ENCODE measurements at places on chromosomes 6 and 20.
A peak's percentile ranks its signal among the peaks of the same experiment; 100 is the strongest.

- no peaks in the 10 kb centered on the region for H3K36me3 ChIP-seq
- H3K27me3 ChIP-seq: no peaks in the 10 kb centered on the region
- no peak for DNase-seq
- no peak overlapping the region for H3K27ac ChIP-seq
- H3K4me1 ChIP-seq: no peaks in the 10 kb centered on the region
These were observed 52.0 kb upstream of the THEMIS start for GRCh38 chr6:127952831-127953230.

GRCh38 chr6:44192428-44193041 lies 24.2 kb upstream of the MYMX start:
- H3K27ac ChIP-seq: no peak overlapping the region
- no peaks in the 10 kb centered on the region for H3K27me3 ChIP-seq
- DNase-seq: no peak
- no peak overlapping the region for H3K4me3 ChIP-seq
- no peaks in the 10 kb centered on the region for H3K4me1 ChIP-seq
- no peaks in the 10 kb centered on the region for H3K36me3 ChIP-seq

DNA sequence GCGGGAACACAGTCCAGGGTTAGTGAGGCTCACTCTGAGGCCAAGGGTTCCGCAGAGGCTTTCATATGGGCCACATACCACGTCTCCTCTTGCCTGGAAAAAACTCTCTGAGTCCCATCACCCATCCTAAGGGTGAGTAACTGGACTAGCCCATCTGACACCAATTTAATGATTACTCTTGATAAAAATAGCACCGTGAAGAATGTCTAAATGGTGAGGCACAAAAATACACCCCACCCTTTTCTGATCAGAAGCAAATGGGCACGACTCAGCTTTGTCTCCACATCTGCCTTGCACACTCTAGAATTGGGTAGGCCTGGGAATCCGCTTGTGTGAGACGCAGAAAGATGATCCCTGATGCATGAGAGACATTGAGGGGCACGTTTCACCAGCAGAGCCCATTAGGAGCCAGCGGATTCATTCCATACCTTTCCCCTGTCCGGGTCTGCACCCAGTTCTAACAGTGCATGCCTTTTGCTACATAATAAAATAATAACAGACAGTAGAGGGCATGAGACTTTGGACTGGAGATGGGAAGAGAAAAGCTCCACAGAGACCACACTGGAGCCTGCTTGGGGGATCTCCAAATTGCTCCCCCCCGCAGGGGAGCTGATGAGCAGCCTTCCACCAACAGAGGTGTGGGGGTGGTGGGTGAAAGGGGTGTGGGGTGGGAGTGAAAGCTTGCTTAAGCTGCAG lies 110.0 kb upstream of the KCNK16 start:
- DNase-seq: no peak
- peaks cover 20% of the 10 kb centered on the region for H3K4me1 ChIP-seq
- H3K27ac ChIP-seq: no peak overlapping the region
- H3K27me3 ChIP-seq: no peaks in the 10 kb centered on the region

- no peaks in the 10 kb centered on the region for H3K27me3 ChIP-seq
- no peak overlapping the region for H3K27ac ChIP-seq
- DNase-seq: peak; percentile 77
- no peak overlapping the region for H3K4me3 ChIP-seq
- H3K36me3 ChIP-seq: no peaks in the 10 kb centered on the region
- H3K4me1 ChIP-seq: peaks cover 3% of the 10 kb centered on the region
These were observed 21.1 kb downstream of the SESN1 start for GRCh38 chr6:109073344-109074132.

DNA sequence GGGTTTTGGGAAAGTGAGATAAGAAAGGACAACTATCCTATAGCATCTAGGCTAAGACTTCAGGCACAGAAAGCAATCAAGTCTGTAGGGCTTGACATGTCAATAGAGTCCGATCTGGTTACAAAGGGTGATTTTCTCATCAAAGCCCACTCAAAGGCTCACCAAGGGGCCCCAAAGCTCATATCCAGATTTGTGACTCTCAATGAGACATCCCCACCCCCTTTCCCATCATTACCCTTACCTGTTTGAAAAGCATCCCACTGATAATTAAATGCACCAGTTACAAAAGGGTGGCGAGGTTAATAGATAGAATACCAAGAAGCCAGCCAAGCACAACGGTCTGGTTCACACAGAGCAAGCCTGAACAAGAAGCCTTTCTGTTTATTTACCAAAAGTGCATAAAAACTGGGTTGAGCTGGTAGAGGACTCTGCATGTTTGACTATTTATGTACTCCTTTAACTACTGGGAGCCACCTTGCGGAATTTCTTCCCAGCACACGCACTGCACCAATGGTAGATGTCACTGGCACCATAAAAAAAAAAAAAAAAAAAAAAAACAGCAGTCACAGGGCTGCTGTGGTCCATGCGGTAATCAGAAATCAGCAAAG lies 6.1 kb downstream of the JAG1 start:
- no peak for DNase-seq
- peaks cover 18% of the 10 kb centered on the region for H3K36me3 ChIP-seq
- no peaks in the 10 kb centered on the region for H3K27me3 ChIP-seq

DNA sequence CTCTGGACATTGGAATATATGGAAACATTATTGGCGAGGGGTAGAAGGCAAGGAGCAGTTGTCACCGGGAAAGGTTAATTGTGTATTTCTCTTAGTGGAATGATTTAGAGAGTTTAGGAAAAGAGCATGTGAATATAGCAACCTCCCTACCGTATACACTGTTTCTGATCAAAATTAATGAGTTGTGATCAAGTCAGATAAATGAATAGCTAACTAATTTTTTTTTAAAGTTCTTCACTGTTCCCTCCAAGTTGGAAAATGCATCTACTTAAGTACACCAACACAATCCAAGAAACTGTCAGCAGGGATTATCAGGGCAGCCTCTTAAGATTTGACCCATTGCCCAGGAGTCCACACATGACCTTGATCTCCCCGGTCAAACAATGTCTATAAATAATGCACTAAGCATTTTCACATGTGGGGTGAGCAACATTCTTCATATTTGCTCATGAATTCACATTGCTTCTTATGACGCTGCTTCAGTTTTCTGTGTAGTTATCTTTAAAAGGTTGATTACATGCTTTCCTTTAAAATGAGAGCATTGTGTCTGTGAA lies 680.8 kb upstream of the NRSN1 start:
- H3K36me3 ChIP-seq: no peaks in the 10 kb centered on the region
- no peak overlapping the region for H3K4me3 ChIP-seq
- no peak overlapping the region for H3K27ac ChIP-seq
- no peak for DNase-seq

DNA sequence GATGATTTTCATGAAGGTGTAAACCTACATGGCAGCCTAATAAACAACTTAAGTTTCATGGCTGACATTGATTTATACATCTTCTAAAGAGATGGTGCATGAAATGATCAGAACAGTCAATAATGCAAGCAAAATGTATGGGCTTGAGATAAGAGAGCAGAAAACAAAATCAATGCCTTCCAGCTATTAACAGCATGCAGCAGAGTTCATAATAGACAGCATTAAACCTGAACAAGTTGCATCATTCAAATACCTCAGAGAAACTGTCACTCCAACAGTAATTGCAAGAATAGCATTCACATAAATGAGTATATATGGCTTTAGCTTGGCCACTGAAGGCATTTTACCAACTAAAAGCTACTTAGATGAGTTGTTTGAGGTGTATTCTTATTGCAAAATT lies 319.6 kb upstream of the ARID1B start:
- no peaks in the 10 kb centered on the region for H3K36me3 ChIP-seq
- peaks cover 7% of the 10 kb centered on the region for H3K4me1 ChIP-seq
- H3K4me3 ChIP-seq: no peak overlapping the region

DNA sequence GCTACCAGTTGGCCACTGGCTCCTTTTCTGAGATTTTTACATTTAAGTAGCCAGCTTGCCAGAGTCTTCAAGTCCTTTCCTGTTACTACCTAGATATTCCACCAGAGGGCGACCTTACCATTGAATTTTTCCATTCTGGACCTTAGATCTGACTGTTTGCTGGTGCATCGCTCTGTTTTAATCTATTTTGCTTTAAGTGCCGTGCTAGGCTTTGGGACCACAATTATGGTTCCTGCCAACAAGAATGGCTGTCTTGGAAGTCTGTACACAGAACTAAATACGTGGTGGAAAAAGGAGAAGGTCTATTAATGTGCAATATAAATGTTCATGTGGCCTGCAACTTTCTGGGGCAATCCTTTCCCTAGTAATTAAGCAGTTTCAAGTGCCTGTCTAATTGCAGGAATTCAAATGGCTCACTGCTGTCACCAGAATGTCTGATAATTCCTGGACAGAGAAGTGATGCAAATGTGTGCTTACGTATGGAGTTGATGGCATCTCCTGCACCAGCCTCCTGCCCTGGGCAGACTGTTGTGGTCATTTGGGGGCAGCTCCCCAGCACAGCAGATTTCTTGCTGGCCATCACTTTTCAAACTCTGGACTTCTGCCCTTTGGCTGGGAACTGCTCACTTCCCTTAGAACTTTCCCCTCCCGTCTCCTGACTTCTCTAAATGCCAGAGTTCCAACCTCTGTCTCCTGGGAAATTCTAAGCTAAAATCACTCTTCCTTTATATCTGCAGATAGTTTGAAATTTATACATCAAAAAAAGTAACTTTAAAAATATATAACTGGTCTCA lies 5.6 kb upstream of the HLA-DOA start:
- H3K4me3 ChIP-seq: no peak overlapping the region
- no peaks in the 10 kb centered on the region for H3K36me3 ChIP-seq
- peaks cover 24% of the 10 kb centered on the region for H3K27me3 ChIP-seq
- DNase-seq: peak; percentile 88
- no peak overlapping the region for H3K27ac ChIP-seq
